ENCODE measurements at places on chromosomes 2 and 18. TPM values are rescaled to one million over a fixed set of nuclear protein-coding genes. Genes with fewer than 3 reads are reported as not detected.

GRCh38 chr2:192059266-192059665 lies 135.5 kb downstream of the TMEFF2 start:
- no peaks in the 10 kb centered on the region for H3K4me1 ChIP-seq
- no peaks in the 10 kb centered on the region for H3K27me3 ChIP-seq
- H3K36me3 ChIP-seq = no peaks in the 10 kb centered on the region

DNA sequence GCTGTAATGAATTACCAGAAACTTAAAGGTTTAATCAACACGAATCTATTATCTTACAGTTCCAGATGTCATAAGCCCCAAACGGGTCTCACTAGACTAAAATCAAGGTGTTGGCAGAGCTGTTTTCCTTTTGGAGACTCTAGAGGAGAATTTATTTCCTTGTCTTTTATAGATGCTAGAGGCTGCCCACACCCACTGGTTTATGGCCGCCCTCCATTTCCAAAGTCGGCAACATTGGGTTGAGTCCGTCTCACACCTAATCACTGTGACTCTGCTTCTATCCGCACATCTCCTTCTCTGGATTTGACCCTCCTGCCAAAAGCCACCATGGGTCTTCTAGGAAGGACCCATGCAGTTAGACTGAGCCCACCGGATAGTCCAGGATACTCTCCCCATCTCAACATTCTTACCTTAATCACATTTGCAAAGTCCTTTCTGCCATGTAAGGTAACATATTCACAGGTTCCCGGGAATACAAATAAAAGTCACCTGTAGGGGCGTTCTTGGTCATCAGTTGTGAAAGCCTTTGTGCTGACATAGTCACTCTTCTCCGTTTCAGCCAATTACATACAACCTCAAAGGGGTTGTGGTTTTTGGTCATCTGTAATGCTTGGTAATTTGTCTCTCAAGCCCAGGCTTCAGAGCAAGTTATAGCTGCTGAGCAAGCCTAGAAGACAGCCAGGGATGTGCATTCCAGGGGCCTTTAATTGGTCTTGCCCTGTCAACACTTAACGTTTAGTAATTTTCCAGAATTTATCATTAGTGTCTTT lies 179.4 kb downstream of the ANTXR1 start:
- no peaks in the 10 kb centered on the region for H3K36me3 ChIP-seq
- H3K27me3 ChIP-seq = no peaks in the 10 kb centered on the region
- no peak overlapping the region for H3K4me3 ChIP-seq
- no peak overlapping the region for H3K27ac ChIP-seq

GRCh38 chr2:60070196-60070595 lies 483.3 kb downstream of the BCL11A start:
- no peak overlapping the region for H3K4me3 ChIP-seq
- H3K4me1 ChIP-seq = no peaks in the 10 kb centered on the region
- DNase-seq = no peak
- no peaks in the 10 kb centered on the region for H3K36me3 ChIP-seq
- no peak overlapping the region for H3K27ac ChIP-seq

GRCh38 chr2:33118651-33119050 lies 171.9 kb downstream of the LTBP1 start:
- DNase-seq = no peak
- no peaks in the 10 kb centered on the region for H3K27me3 ChIP-seq
- H3K36me3 ChIP-seq = no peaks in the 10 kb centered on the region
- H3K27ac ChIP-seq = no peak overlapping the region

- DNase-seq = no peak
- H3K27me3 ChIP-seq = no peaks in the 10 kb centered on the region
- no peak overlapping the region for H3K4me3 ChIP-seq
- no peaks in the 10 kb centered on the region for H3K36me3 ChIP-seq
- no peak overlapping the region for H3K27ac ChIP-seq
- H3K4me1 ChIP-seq = peaks cover 22% of the 10 kb centered on the region
Observed at GRCh38 chr18:76475450-76476194, 19.4 kb downstream of the ZNF516 start.

DNA sequence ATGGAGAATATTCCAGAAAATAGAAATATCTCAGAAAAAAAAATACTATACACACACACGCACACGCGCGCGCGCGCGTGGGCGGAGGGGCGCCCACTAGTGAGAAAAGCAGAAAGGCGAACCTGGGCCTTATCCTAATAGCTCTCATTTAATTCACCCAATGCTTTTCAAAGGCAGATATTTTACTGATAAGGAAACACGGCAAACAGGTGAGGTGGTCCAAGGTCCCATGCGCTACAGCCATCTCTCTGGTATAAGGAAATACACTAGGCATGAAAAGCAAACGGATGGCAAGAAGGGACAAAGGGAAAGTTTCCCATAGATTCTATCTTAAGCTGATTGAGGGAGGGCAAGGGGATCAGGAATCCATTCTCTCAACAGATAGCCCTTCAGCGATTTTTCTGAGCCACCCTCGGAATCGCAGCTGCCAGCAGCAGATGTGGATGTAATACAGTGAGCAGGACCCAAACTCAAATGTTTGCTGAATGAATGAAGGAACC lies 136.7 kb downstream of the TMEM247 start:
- peaks cover 3% of the 10 kb centered on the region for H3K4me1 ChIP-seq
- DNase-seq = no peak
- peak overlapping the region; percentile 78 for H3K27ac ChIP-seq
- H3K27me3 ChIP-seq = no peaks in the 10 kb centered on the region
- peak overlapping the region; percentile 92 for H3K4me3 ChIP-seq

DNA sequence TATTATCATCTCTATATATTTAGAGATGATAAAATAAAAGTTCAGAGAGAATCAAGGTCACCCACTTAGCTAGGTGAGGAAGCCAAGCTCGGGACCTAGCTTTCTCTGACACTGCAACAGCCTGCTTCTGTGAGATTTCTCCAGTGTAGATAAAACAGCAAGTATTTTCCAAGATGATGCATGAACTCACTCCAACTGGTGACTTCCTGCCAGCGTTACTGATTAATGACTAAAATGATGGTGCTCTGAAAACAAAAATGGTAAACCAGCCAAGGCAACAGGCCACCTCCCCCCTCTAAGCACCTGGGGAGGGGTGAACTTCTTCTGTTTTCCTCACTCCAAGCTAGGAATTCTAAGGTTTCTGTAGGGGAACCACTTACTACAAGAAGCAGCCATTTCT lies 510.2 kb upstream of the ID2 start:
- no peak for DNase-seq
- H3K4me1 ChIP-seq = peaks cover 20% of the 10 kb centered on the region
- no peaks in the 10 kb centered on the region for H3K36me3 ChIP-seq
- H3K4me3 ChIP-seq = no peak overlapping the region
- H3K27ac ChIP-seq = no peak overlapping the region
- no peaks in the 10 kb centered on the region for H3K27me3 ChIP-seq

GRCh38 chr2:100235098-100235497 lies 87.2 kb downstream of the LONRF2 start:
- no peak for DNase-seq
- no peaks in the 10 kb centered on the region for H3K27me3 ChIP-seq
- no peak overlapping the region for H3K4me3 ChIP-seq
- no peaks in the 10 kb centered on the region for H3K4me1 ChIP-seq

- no peak for DNase-seq
- no peaks in the 10 kb centered on the region for H3K4me1 ChIP-seq
- H3K27me3 ChIP-seq = no peaks in the 10 kb centered on the region
- H3K4me3 ChIP-seq = no peak overlapping the region
- no peak overlapping the region for H3K27ac ChIP-seq
Observed at GRCh38 chr2:206700156-206700555, 18.0 kb downstream of the DYTN start.

GRCh38 chr18:23971666-23972230 lies 42.8 kb upstream of the TTC39C start:
- no peaks in the 10 kb centered on the region for H3K27me3 ChIP-seq
- no peak overlapping the region for H3K4me3 ChIP-seq
- no peaks in the 10 kb centered on the region for H3K4me1 ChIP-seq
- no peak for DNase-seq

- H3K36me3 ChIP-seq = no peaks in the 10 kb centered on the region
- H3K4me3 ChIP-seq = no peak overlapping the region
- H3K4me1 ChIP-seq = no peaks in the 10 kb centered on the region
- no peak overlapping the region for H3K27ac ChIP-seq
- DNase-seq = no peak
Observed at GRCh38 chr2:73021371-73022010, 50.0 kb downstream of the SFXN5 start.

- no peak overlapping the region for H3K27ac ChIP-seq
- no peaks in the 10 kb centered on the region for H3K36me3 ChIP-seq
- H3K4me1 ChIP-seq = no peaks in the 10 kb centered on the region
Observed at GRCh38 chr2:181077128-181077709, 96.8 kb downstream of the UBE2E3 start.

- H3K4me1 ChIP-seq = no peaks in the 10 kb centered on the region
- no peak overlapping the region for H3K27ac ChIP-seq
- H3K36me3 ChIP-seq = no peaks in the 10 kb centered on the region
- H3K27me3 ChIP-seq = no peaks in the 10 kb centered on the region
- no peak for DNase-seq
Observed at GRCh38 chr2:105237045-105237765, 4.3 kb upstream of the GPR45 start.

- H3K27me3 ChIP-seq = no peaks in the 10 kb centered on the region
- H3K27ac ChIP-seq = no peak overlapping the region
- H3K36me3 ChIP-seq = no peaks in the 10 kb centered on the region
Observed at GRCh38 chr18:46408334-46408987, 248.6 kb downstream of the LOXHD1 start.

DNA sequence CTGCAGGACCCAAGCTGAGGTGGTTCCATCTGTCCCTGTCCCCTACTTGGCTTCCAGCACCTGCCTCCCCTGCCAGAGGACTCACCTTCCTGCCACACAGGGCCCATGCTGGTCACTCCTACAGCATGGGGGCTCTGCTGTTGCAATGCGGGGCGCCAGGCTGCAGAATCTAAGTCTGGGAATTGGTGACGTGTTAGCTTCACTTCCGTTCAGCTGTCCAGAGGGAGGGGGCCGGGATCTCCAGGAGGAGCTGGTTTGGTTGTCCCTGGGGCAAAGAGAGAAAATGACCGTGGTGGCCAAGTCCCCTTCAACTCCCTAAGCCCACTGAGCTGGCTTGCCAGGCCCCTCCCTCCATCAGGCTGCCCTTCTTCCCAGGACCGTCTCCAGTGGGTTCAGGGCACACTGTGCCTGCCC lies 69.5 kb downstream of the IL1R2 start:
- H3K27ac ChIP-seq = no peak overlapping the region
- H3K4me1 ChIP-seq = peaks cover 16% of the 10 kb centered on the region
- no peak overlapping the region for H3K4me3 ChIP-seq
- DNase-seq = no peak

DNA sequence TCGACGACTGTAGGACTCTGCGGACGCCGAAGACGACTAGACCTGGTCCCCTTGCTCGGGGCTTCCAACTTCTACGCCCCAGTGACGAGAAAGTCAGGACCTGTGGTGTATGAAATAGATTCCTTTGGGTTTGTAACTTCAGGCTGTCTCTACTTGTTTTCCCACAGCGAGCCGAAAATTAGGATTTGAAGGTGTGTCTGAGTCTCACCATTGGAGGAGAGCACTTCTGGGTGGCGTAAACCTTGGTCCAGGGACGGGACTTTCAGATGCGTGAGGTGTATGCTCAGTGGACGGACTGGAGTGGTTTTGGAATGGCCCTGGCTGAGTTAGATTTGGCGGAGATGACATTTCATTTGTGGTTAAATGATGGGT lies 1.3 kb downstream of the BIRC6 start:
- peaks cover 5% of the 10 kb centered on the region for H3K4me1 ChIP-seq
- H3K27ac ChIP-seq = peak overlapping the region; percentile 81
- peak overlapping the region; percentile 90 for H3K4me3 ChIP-seq
- DNase-seq = no peak

- no peaks in the 10 kb centered on the region for H3K4me1 ChIP-seq
- no peak overlapping the region for H3K27ac ChIP-seq
- no peak overlapping the region for H3K4me3 ChIP-seq
Observed at GRCh38 chr2:135190799-135191198, 138.7 kb downstream of the RAB3GAP1 start.

- no peak for DNase-seq
- no peaks in the 10 kb centered on the region for H3K27me3 ChIP-seq
- peaks cover under 1% of the 10 kb centered on the region for H3K4me1 ChIP-seq
Observed at GRCh38 chr2:190367091-190367490, 23.7 kb downstream of the INPP1 start.

DNA sequence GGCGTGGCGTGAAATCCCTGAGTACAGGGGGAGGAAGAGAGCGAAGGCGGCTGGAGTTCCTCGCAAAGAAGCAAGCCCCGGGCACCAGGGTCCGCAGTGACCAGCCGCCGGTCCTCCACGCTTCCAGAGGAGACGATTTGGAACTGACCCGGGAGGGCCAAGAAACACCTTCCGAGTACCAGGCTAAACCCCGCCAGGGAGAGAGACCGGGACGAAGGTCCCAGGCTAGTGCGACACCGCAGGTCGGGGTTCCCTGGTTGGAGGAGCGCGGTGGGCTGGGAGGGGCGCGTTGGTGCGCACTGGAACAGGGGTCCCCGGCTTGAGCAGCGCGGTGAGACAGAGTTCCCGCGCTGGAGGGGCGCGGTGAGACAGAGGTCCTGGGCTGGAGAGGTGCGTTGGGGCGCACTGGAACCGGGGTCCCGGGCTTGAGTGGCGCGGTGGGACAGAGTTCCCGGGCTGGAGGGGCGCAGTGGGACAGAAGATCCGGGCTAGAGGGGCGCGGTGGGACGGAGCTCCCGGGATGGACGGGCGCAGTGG lies 901 bp downstream of the WDFY1 start:
- peak; percentile 24 for DNase-seq
- H3K36me3 ChIP-seq = no peaks in the 10 kb centered on the region
- H3K4me1 ChIP-seq = peaks cover 15% of the 10 kb centered on the region
- peak overlapping the region; percentile 85 for H3K27ac ChIP-seq
- peak overlapping the region; percentile 76 for H3K4me3 ChIP-seq

DNA sequence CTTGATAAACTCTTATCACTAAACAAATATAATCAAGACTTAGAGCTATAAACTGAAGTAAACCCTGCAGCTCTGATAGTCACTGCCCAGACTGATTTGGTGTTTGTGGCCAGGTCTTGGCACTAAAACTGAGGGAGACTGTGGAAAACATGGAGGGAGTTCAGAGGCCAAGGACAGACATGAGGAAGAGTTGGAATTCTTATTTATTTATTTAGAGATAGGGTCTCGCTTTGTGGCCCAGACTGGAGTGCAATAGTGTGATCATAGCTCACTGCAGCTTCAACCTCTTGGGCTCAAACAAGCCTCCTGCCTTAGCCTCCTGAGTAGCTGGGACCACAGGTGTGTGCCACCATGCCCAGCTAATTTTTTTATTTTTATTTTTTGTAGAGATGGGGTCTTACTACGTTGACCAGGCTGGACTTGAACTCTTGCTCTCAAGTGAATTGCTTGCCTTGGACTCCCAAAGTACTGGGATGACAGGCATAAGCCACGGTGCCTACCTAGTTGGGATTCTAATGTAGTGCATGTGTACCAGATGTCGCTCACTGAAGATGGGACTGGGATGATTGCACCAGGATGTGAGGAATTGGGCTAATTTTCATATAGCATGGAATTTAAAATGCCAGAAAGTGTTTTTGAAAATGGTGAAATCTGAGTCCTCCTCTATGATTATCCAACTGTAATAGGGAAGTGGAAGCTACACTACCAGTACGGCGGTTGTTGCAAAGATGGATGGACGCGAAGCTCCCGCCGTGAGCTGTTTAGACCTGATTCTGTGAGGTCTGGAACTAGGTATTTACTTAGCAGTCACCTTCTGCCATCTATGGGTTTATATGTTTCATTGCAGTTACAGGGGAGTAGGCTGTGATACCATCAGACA lies 52.7 kb upstream of the CTLA4 start:
- no peaks in the 10 kb centered on the region for H3K27me3 ChIP-seq
- no peak overlapping the region for H3K27ac ChIP-seq
- H3K4me3 ChIP-seq = no peak overlapping the region
- peak; percentile 21 for DNase-seq
- H3K4me1 ChIP-seq = no peaks in the 10 kb centered on the region

The BBS5 gene
- total RNA-seq = 17.2 TPM

The LRATD1 gene
- total RNA-seq = 23.4 TPM

The ABCB11 gene
- not detected for total RNA-seq

The SLC5A7 gene
- total RNA-seq = not detected

The ZAP70 gene
- total RNA-seq = 0.69 TPM

The ALMS1 gene
- total RNA-seq = 41.6 TPM
